ENCODE measurements at places on chromosomes 6 and 20.

DNA sequence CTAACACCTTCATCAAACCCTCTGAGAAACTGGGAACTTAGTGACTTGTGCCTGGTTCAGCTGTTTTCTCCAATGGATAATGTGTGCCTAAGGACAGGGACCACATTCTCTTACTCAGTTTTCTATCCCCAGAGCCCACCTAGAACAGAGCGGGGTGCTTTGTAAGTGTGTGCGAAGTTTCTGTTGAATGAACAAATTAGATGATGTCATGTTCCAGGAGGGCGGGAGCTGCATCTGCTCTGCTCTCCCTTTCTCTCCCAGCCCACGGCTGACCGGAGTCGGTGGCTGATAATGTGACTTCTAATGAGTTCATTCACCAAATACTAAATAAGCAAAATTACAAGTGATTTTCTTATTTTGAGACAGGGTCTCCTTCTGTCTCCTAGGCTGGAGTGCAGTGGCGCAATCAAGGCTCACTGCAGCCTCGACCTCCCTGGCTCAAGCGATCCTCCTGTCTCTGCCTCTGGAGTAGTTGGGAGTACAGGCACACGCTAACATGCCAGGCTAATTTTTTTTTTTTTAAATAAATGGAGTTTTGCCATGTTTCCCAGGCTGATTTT lies 60.7 kb upstream of the FNDC1 start:
- no peak for DNase-seq

GRCh38 chr6:151390851-151391470 lies 398 bp downstream of the ZBTB2 start:
- peak; percentile 76 for DNase-seq

GRCh38 chr6:87333033-87333432 lies 4.0 kb upstream of the GJB7 start:
- DNase-seq = no peak

DNA sequence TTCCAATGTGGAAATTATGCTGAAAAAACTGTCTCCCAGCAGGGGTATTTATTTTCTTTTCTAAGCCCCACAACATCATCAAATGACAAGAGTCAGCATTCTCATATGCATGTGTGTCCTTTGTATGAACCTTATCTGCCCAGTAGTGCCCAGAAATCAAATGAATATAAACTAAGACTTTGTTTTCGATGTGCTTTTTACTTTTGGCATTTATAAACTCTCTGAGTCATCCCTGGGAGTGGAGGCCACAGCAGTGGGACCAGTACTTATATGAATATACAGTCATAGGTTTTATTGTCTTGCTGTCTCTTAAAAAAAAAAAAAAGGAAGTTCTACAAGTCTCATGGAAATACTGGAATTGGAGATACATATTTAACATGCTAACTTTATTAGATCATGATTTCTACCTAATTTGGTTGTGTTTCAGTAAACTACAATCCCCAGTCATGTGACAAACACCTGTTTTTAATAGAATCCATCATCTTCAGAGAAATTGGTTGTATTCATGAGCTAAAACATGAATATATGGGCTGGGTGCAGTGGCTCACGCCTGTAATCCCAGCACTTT lies 99.2 kb upstream of the TMEM181 start:
- peak; percentile 21 for DNase-seq

DNA sequence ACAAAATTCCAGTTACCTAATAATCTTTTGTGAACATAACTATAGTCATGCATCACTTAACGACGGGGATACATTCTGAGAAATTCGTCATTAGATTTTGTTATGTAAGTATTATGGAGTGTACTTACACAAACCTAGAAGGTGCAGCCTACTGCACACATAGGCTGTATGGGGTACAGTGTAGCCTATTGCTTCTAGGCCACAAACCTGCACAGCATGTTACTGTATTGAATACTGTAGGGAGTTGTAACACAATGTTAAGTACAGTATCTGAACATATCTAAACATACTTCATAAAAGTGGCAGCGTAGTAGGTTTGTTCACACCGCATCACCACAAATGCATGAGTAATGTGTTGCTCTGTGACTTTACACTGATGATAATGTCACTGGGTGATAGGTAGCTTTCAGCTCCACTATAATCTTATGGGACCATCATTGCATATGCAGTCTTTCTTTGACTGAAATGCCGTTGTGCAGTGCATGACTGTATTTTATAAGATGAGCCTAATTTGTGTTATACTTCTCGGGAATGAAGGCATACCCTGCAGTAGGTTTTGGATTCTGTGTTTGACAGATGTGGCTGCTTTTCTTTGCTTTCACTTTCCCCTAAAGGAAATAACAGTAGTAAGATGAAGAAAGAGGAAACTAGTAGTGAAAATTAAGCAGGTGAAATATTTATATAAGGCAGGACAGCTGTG lies 365.6 kb downstream of the FARS2 start:
- no peak for DNase-seq

DNA sequence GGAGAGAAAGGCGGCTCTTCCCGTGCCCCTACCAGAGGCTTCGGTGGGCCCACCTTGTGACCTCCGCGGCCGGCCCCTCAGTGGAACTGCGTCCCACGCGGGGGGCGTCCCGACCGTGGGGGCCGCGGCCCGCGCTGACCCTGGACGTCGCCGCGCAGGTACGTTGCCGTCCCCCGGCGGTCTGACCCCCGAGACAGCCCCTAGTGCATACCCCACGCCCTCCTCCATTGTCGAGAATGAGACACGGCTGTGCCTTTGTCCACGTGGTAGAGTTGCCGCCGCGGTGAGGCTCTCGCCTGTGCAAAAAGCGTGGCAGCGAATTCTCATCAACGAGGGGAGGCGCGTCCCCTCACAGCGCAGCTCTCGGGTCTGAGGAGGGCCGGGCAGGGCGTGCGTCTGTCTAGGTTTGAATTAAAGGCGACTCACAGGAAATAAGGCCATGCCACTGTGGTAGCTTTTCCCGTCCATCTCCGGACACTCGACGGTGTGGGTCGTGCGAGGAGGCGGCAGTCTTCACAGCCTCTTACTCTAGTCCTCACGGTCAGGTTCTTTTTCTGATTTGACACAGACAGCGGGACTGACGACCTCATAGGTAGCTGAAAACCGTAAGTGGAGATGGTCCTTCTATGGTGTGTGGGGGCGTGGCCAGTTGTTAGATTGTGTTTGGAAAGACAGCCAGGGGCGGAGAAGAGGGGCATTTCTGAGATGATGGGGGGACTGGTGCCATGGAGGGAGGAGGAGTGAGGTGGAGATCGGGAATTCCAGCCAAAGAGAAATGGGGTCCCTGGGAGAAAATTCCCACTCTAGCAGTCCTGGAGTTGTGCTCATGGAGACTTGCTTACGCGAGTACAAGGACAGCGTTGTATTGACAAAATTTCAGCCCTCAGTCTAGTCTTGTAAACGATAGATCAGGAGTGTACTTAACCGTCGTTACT lies 580 bp downstream of the NXT1 start:
- peak; percentile 21 for DNase-seq

DNA sequence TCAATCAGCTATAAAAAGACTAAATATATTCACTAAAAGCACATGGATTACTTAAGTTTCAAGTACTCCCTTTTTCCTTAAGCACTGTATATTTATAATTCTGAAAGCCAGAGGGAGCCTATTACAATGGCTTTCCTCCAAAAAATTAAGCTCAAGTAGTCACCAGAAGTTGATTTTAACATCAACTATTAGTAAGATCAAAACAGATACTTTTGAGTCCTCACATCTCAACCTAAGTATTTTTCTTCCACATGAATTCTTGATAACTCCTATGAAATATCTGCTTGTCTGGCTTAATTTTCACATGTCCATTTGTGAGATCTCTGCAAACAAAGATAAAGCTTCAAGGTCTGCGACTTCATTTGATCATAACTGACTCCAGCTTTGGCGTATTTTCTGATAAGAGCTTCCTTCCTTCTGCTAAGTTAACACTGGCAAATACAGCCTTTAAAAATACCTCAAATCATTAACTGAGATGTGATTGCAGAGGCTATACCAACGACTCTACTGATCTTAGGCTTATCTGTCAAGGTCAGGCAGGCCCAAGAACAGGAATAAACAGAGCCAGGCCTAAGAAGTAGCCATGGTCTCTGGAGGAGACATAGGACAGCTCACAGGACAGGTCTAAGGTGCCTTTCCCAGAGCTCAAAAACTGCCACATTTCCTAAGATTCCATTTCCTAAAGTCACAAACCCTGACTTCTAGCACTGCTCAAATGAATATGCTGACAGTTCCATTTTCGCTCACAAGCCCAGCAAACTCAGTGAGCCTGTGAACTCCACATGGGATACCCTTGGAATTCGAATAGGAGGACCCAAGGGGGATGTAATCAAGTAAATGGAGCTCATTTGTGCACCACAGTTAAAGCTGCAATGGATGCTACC lies 10.0 kb downstream of the SNX5 start:
- no peak for DNase-seq

- DNase-seq = no peak
Observed at GRCh38 chr6:159972506-159973268, 3.8 kb downstream of the IGF2R start.
